ENCODE measurements at places on chromosomes 16 and 17.

DNA sequence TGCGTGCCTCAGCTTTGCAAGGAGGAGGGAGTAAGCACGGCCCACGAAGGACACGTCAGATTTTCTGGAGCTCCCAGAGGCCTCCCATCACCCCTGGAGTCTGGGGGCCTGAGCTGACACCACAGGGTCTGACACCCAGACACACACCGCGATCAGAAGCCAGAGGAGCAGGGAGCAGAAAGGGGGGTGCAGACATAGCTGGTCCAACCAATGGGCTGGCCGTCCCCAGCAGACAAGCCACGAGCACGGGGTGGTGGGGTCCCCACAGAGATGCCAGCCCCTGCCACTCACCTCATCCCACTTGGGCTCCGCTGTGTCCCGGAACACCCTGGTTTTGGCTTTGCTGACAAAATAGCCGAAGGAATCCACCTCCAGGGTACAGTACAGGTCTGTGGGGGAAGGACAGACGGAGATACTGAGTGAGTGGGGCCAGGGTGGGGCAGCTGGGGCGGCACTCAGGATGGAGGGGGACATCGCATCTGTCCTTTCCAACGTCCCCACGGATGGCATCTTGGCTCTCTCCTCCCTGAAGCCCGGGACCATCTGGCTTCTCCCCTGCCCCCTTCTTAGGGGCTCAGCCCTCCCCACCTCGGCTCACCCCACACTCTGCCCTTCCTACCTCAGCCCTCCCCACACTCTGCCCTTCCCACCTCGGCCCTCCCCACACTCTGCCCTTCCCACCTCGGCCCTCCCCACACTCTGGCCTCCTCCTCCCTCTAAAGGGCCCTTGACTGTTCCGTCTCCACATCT lies 53.5 kb downstream of the TIMM22 start:
- no peak for DNase-seq

DNA sequence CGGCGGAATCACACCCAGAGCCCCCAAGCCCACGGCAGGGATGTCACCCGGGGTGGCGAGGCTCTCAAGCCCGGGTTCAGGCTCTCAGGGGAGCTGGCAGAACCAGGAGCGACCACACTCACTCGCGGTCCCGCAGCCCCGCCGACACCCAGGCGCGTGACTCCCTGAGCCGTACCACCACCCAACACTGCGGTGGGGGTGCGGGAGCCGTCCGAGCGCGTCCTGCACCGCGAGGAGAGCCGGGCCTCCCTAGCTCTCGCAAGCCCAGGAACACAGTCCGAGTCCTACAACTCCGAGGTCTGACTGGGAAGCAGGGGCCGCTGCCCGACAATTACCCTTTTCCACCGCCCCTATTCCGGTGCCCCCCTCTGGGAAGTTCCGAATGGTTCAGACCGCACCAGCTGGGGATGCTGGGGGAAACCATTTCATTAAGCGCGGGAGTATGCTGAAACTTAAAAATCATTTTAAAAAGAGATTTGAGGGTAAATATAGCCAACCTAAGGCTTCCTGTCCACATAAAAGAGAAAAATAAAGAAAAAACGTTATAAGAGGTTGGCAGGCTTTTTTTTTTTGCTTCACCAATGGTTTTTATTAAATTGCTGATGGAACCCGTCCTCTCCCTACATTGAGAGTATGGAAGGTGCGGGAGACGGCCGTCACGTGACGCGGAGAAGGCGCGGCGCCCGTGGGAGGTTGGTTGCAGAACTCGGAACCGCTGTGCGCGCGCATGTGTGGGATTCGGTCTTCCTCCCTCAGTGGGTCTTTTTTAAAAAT lies at the start of gene FLCN:
Gene FLCN, minus strand, starts transcription at position 143 of the 774 bp plus-strand sequence. CDS start 9,031 bp downstream, outside the sequence.
- DNase-seq, result peak; percentile 93

- DNase-seq, result no peak
Observed at GRCh38 chr17:57956291-57957119, 1.3 kb upstream of the CUEDC1 start.

DNA sequence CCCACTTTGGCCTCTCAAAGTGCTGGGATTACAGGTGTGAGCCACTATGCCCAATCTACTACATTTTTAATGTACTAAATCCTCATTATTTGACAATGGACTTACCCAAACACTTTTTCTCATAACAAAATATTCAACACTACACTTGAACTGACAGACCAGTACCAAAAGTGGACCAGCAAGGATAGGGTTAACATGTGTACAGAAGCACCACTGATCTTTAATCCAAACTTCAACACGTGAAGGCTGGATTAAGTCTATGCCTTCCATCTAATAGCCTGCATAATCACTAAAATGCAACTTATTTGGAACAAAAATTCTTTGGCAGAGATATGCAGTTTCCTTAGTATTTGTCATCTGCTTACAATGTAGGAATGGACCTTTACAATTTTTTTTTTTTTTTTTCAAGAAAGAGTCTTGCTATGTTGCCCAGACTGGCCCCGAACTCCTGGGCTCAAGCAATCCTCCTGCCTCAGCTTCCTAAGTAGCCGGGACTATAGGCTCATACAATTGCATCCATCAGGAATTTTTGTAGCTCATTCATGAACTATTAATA lies 60.0 kb upstream of the BCAR1 start:
- no peak for DNase-seq

DNA sequence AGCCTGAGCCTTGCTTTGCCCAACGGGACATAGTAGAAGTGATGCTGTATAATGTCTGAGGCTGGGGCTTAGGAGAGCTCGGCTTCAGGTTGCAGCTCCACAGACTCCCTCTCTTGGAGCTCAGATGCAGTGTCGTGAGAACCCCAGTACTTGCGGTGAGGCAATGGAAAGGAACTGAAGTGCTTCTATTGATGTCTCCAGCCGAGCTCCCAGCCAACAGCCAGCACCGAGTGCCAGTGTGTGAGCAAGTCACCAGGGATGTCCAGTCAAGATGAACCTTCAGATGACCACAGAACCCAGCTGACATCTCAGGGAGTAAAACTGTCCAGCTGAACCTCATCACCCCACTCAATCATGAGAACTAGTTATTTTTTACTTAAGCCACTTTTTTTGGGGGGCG lies 268.1 kb downstream of the IRF8 start:
- DNase-seq, result no peak

GRCh38 chr17:43931062-43931571 lies 11.2 kb downstream of the PPY start:
- no peak for DNase-seq

DNA sequence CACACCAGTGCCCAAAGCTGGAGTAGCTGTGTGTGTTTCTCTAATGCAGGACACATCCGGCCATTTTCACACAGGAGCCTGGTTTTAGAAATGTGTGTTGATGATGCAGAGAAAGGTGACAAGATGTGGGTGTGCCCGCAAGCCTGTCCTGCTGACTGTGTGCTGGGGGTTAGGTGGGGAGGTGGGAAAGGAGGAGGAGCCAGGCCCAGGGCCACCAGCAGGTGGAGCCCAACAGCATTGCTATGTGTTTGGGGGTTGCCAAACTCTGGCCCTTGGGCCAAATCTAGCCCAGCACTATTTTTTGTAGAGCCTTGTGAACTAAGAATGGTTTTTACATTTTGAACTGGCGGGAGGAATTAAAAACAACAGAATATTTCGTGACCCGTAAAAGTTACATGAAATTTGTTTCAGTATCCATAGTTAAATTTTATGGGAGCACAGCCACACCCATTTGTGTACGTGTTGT lies 61.7 kb upstream of the LGALS9 start:
- no peak for DNase-seq

- no peak for DNase-seq
Observed at GRCh38 chr16:28846933-28847273, 755 bp upstream of the TUFM start.

Data from NCI-H1694 treated with DMSO at 0.1 percent for 48 hours (cell line).